NCI-H226 (cell line): ENCODE measurements at places on chromosomes 5 and 9.

- DNase-seq = no peak
These were observed 9.9 kb downstream of the TEK start for GRCh38 chr9:27118916-27119315.

DNA sequence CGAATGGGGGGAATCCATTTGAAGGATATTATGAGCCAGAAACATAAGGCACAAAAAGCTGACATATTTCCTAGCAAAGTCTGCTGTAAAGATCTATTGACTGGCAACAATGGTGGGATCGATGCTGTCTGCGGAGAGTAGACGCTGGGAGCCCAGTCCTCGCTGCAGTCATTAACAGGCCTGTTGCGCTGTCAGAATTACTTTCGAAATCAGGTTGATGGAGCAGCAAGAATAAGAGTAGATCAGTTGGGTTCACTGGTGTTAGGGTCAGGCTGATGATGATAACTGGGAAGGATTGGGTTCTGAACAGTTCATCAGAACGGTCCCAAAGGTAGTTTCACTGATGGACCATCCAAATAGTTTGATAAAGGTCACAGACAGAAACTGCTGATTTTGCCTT, 87.1 kb downstream of the MEGF10 start:
- DNase-seq = no peak

DNA sequence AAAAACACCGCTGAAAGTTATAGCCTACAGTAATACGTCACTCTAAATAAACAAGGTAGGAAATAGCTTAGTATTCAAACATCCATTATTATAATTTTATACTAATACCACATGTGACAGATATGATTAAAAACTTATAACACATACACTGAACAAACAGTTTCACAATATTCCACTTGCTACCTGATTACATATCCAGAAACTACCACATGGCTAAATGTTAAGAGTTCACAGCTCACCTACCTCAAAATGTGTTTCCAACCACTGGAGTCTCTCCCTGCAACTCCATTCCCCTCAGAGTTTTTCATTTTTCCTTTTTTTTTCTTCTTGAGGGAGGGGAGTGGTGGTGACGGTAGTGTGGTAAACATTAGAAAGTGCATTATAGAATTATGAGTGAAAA, 12.1 kb downstream of the RICTOR start:
- no peak for DNase-seq

DNA sequence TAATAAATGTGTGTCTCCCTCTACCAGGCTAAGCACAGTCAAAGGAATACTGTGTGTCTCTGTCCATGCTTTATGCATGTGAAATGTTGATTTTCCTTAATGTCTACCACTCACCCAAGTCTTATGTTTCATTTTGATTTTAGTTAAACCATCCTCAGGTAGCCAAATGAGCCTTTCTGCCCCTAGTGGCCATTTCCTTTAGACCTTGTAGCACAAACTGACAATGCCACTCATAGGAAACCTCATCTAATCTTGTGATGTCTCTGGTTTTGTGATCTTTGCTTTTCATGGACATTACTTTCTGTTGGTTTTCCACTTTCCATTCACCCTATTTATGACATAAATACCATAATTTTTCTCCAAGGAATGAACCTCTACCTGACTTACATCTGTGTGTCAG, 820.8 kb downstream of the MAT2B start:
- DNase-seq = no peak

DNA sequence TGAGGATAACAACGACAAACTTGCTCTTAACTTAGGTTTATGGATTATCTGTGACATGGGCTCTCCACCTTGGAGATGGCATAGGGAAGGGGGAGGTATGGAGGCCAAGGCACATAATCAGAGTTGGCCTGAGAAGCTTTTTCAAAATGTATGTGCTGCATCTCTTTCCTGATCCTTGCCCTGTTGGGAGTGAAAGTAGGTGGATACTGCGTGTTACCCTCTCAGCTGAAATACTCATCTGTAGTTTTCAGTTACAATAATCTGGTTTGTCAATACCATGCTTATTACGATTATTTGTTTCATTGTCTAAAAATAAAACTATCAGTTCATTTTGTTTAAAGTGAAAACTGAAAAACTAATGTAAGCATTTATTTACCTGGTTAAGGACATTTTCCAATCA, 86.7 kb downstream of the SLC44A1 start:
- DNase-seq = no peak

- no peak for DNase-seq
These were observed 39.6 kb downstream of the UBAP1 start for GRCh38 chr9:34218446-34218845.

- no peak for DNase-seq
These were observed 55.1 kb upstream of the S1PR3 start for GRCh38 chr9:88936132-88936531.

GRCh38 chr9:99445371-99445891, 223.3 kb downstream of the SEC61B start:
- DNase-seq = peak; percentile 96

- no peak for DNase-seq
These were observed 86.5 kb upstream of the PLPP1 start for GRCh38 chr5:55621229-55621628.

DNA sequence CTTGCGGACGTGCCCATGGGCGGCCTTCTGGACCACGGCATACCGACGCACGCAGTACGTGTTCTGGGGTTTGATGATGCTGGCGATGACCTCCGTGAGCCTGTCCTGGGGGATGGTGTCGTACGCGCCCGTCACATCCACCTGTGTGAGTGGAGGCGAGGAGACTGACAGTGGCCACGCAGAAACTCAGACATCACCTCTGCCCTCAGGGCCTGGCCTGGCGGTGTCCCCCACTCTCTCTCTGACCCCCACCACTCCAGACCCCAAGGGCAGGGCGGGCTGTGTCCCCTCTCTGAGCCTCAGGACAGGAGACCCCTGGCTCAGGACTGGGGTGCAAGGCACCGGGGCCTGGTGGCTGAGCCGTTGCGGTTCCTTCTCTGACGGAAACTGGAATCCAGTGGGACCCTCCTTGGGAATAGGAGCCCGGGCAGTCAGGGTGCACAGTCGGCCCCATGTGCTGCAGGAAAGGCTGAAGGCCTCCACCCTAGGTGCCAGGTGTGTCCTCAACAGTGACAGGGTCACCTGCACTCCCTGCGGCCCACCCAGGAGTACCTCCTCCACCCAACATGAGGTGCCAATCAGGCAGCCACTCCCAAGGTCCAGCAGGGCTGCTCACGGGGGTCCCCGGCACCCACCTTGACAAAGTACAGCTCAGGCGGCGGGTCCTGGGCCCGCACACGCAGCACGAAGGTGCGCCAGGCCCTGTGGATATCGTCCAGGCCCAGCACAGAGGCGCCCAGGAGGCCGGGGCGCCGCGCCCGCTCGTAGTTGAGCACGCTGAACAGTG, 16.0 kb downstream of the TERT start:
- DNase-seq = no peak

- no peak for DNase-seq
These were observed 77.5 kb downstream of the TRPM6 start for GRCh38 chr9:74810200-74810599.

GRCh38 chr9:117612317-117612716, 91.9 kb upstream of the TLR4 start:
- DNase-seq = no peak

GRCh38 chr5:81425569-81425968, 31.6 kb upstream of the ACOT12 start:
- DNase-seq = no peak

DNA sequence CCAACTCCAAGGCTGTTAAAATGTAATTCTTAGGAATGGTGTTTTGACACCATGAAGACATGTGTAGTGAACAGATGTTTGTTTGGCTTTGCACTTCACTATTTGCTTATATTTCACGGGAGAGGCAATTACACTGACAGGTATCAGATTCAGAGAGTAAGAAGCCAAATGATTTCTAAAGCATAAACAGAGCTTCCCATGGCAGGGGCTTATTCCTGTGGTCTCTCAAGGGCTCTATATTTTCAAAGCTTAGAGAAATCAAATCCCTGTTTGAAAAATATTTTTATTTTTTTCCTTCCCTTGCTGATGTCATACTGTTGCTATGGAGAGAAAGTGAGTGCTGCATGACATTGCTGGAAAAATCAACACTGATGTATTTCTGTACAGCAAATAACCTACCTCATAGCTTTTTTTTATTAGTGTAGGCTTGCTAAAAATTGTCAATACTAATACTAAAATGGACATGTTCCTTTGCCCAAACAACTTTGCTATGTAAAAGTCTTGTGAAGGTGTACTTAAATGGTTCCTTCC, 161.4 kb downstream of the GIN1 start:
- DNase-seq = peak; percentile 35

GRCh38 chr9:15404171-15404570, 18.5 kb upstream of the SNAPC3 start:
- no peak for DNase-seq

DNA sequence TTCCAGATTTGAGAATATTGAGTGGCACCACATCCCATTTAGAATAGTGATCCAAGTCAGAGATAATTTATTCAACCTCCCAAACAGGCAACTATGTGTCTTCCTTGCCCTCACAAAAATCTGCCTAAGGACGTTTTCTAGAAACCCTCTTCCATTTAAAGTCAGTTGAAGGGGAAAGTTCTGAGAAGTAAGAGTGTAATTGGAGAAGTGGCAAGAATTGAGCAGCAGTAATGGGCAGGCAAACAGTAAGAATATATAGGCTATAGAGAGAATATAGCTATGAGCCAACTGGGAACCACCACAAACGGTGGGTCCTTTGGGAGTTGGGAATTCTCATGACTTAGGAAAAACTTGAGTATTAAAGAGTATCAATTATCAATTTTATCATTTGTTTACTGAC, 31.1 kb upstream of the CETN3 start:
- DNase-seq = no peak

DNA sequence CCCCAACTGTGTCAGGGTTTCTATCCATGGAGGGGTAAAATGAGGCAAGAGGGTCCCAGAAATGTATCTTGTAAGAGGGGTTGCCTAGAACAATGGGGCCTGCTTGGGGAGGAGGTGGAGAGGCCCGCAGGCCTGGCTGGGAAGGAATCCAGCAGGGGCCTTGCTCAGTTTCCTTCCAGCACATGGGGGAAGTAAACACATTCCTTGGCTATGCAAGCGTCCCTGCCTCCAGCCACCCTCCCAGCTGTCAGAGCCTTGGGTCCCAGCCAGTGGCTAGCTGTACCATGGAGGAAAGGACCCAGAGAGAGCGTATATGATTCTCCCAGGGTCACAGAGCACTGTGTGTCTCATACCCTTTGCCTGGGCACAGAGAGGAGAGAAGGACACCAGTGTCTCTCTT, 71.1 kb upstream of the IL17B start:
- peak; percentile 24 for DNase-seq

GRCh38 chr5:102818345-102818744, 63.2 kb downstream of the PAM start:
- no peak for DNase-seq

DNA sequence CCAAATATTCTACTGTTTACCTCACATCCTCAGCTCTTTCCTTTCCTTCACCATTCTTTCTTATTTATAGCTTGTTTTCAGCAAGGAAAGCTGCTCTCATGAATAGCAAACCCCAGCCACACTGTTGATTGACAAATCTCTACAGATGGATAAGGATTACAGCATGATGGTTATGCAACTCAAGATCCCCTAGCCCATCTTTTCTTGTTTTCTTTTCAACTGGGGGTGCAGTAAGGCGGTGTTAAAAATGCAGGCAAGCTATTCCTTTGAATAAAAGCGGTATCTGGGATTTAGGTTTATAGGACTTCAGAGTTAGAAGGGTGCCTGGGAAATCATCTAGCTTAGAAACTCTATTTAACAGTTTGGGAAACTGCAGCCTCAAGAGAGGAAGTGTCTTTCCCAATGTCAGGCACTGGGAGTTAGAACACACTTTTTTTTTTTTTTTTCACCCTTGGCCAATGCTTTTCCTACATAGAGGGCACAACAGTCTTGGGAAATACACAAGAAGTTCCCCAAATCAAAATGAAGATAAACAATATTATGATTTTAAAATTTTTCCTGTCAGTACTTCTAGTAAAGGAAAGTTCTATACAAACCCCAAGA, 2.6 kb downstream of the SPARC start:
- no peak for DNase-seq
